A549 treated with CORT108297 at 1 μM for 4 hours (cell line): ENCODE measurements at places on chromosomes 13 and 19. TPM values are rescaled to one million over a fixed set of nuclear protein-coding genes. Genes with fewer than 3 reads are reported as not detected.

Gene ICAM4
- 0.12 to 0.25 TPM (median 0.14 TPM) in 3 of 5 replicates, not detected in the others for total RNA-seq

Gene SLC25A15
- 13.7 to 18.7 TPM (median 16.7 TPM) in 5 replicates for total RNA-seq

Gene ZNF562
- 5.8 to 8.8 TPM (median 6.6 TPM) in 5 replicates for total RNA-seq

Gene SHC2
- 0.52 to 1.4 TPM (median 1.1 TPM) in 5 replicates for total RNA-seq

Gene KIR3DL2
- total RNA-seq = not detected in 5 replicates

Gene ZNF331
- total RNA-seq = 10.9 to 13.2 TPM (median 13.0 TPM) in 5 replicates

Gene F2RL3
- total RNA-seq = not detected in 5 replicates

Gene CEBPA
- total RNA-seq = 4.9 to 10.5 TPM (median 8.4 TPM) in 5 replicates

Gene IL4I1
- total RNA-seq = 0.61 to 1.2 TPM (median 0.96 TPM) in 5 replicates

Gene CLEC17A
- 0.09 TPM in 1 of 5 replicates, not detected in the others for total RNA-seq

Gene FXYD3
- 0.10 to 0.24 TPM (median 0.12 TPM) in 4 of 5 replicates, not detected in the other for total RNA-seq

Gene PBX4
- total RNA-seq = 0.91 to 2.2 TPM (median 1.6 TPM) in 5 replicates

Gene STAP2
- total RNA-seq = 0.17 TPM in 1 of 5 replicates, not detected in the others

Gene TRPC4
- total RNA-seq = 0.01 to 0.08 TPM (median 0.05 TPM) in 4 of 5 replicates, not detected in the other

Gene ZNF808
- total RNA-seq = 0.09 to 0.22 TPM (median 0.12 TPM) in 5 replicates

Gene ZNF468
- total RNA-seq = 0.49 to 0.75 TPM (median 0.61 TPM) in 5 replicates

Gene SIGLEC12
- total RNA-seq = not detected in 5 replicates

Gene TMTC4
- total RNA-seq = 9.0 to 12.6 TPM (median 11.3 TPM) in 5 replicates

Gene PRR19
- 3.8 to 4.7 TPM (median 4.1 TPM) in 5 replicates for total RNA-seq

Gene F7
- 0.07 to 0.15 TPM (median 0.10 TPM) in 4 of 5 replicates, not detected in the other for total RNA-seq

Gene NAPSA
- total RNA-seq = 1.2 to 1.6 TPM (median 1.3 TPM) in 5 replicates

Gene ADPRHL1
- total RNA-seq = 12.2 to 15.5 TPM (median 12.9 TPM) in 5 replicates

Gene SBSN
- total RNA-seq = 2.5 to 3.1 TPM (median 3.0 TPM) in 5 replicates

Gene CRLF1
- total RNA-seq = 2.5 to 6.0 TPM (median 4.5 TPM) in 5 replicates

Gene KHSRP
- total RNA-seq = 192 to 210 TPM (median 205 TPM) in 5 replicates

Gene PCSK4
- total RNA-seq = 0.47 to 1.1 TPM (median 0.82 TPM) in 5 replicates

Gene MAB21L1
- total RNA-seq = not detected in 5 replicates

Gene FFAR3
- not detected in 5 replicates for total RNA-seq

Gene FUT1
- total RNA-seq = 0.05 to 0.14 TPM (median 0.06 TPM) in 5 replicates

Gene KCTD4
- total RNA-seq = not detected in 5 replicates

Gene KANK3
- 3.1 to 6.2 TPM (median 5.1 TPM) in 5 replicates for total RNA-seq

Gene DACT3
- 0.29 to 0.39 TPM (median 0.31 TPM) in 5 replicates for total RNA-seq

Gene TSKS
- total RNA-seq = not detected in 5 replicates

Gene PTPRS
- total RNA-seq = 19.5 to 28.4 TPM (median 27.0 TPM) in 5 replicates

Gene PDX1
- total RNA-seq = 0.04 to 0.09 TPM (median 0.06 TPM) in 4 of 5 replicates, not detected in the other
